Tibial nerve (tissue), 4 donors: ENCODE measurements at places on chromosomes 13 and 19. TPM values are rescaled to one million over a fixed set of nuclear protein-coding genes. Genes with fewer than 3 reads are reported as not detected.

- DNase-seq, result no peak
These were observed 67.7 kb upstream of the SERP2 start for GRCh38 chr13:44305917-44306370.

GRCh38 chr13:97026531-97027161, 32.4 kb upstream of the OXGR1 start:
- no peak for DNase-seq

GRCh38 chr13:24006520-24007248, 109.4 kb upstream of the C1QTNF9B start:
- DNase-seq, result no peak

- DNase-seq, result no peak
These were observed 33.0 kb upstream of the ZNF808 start for GRCh38 chr19:52494518-52494917.

GRCh38 chr19:47511681-47512080, 3.2 kb downstream of the NAPA start:
- DNase-seq, result no peak

- DNase-seq, result no peak
These were observed 11.4 kb downstream of the CHAMP1 start for GRCh38 chr13:114325729-114326128.

GRCh38 chr13:112968380-112968909, 569 bp upstream of the MCF2L start:
- DNase-seq, result no peak

DNA sequence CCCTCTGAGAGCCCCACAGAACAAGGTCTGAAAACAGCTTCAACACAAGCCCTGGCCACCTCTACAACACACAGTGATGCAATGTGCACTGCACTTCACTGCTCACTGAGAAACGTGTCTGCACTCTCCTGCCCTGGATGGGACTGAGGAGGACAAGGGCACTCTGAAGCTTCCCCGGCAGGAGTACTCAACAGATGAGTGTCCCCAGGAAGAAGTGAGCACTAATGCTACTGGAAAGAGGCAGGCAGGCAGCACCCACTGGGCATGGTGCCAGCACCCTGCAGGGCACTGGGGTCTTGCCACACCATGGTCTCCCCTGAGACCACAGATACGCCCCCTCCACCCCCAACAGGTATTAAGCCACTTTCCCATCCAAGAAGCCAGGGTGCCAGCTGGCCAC, 17.7 kb upstream of the SLC35E1 start:
- no peak for DNase-seq

- DNase-seq, result no peak
These were observed 642.1 kb upstream of the ARGLU1 start for GRCh38 chr13:107209824-107210722.

DNA sequence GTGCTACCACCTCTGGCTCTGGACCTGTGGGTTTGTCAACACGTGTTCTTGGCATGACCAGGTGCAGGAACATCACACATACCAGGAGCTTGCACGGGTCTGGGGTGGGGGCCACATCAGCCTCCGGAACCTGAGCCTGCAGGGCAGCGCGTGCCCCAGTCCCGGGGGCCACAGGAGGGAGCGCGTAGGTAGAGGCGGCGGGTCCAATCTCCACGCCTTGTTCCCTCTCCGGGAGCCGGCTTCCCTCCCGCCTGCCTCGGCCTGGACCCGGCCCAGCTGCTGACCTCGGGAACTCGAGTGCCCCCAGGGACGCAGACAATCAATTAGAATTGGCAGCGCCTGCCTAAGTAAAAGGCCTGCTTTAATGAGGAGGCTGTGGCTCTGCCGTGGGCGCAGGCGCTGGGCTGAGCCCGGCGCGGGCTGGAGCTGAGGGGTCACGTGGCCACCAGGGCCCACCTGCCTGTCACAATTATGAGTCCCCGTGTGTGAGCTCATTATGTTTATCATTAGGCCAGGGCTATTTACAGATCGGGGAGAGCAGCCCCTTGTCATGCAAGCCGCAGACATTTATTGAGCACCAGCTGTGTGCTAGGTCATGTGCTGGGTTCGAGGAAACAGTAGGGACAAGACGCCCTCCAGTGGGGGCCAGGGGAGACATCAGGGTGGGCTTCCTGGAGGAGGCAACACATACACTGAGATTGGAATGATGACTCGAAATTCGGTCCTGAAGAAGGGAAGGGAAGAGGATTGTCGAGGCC, 32.2 kb upstream of the TNFAIP8L1 start:
- DNase-seq, result no peak

DNA sequence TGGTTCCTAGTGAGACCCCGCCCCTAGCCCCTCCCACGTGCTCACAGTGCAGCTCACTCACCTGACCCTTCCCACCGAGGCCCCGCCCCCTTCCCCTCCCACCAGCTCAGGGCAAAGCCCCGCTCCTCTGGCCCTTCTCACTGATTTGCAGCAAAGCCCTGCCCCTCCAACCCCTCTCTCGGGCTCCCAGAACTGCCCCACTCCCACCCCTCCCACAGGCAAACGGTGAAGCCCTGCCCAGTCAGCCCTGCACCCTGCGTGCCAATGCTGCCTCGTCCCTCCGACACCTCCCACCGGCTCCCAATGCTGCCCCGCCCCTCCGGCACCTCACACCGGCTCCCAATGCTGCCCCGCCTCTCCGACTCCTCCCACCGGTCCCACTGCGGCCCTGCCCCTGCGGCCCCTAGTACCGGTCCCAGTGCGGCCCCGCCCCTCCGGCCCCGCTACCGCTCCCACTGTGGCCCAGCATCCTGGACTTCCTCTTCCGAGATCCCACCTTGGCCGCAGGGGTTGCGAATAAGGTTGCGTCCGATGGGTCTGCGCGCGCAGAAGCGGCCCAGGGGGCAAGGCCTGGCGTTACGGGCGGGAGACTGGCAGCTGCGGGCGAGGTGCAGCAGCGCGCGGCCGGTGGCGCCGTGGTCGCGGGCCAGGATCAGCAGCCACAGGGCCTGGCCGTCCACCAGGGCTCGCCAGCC, 834 bp downstream of the FBXO27 start:
- DNase-seq, result peak; percentile 56

DNA sequence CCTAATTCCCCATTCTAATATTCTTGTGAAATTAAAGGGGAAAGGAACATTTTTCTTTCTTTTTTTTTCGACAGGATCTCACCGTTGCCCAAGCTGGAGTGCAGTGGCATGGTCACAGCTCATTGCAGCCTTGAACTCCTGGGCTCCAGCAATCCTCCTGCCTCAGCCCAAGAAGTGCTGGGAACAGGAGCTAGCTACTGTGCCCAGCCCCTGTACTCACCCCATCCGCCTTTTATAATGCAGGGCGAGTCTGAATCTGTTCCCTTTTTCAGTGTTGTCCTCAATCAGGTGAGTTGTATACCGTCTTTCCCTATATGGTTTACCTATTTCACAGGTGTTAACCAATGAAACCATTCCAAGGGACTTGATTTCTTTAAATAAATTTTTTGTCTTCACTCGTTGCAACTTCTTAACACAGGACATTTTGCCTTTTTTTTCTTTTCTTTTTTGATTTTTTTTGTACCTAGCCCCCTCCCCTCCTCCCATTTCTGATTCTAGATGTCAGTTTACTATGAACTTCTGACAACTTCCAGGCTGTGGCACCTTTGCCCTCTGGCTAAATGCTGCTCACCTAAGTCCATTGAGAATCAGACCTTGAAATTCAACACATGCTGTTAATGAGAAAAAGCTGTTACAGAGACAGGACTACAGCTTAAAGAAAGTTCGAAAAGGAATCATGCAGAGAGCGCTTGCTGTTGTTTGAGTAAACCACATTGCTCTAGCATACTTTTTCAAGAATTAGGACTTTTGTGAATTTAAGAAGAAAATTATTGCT, 562.1 kb upstream of the KLF12 start:
- DNase-seq, result no peak

DNA sequence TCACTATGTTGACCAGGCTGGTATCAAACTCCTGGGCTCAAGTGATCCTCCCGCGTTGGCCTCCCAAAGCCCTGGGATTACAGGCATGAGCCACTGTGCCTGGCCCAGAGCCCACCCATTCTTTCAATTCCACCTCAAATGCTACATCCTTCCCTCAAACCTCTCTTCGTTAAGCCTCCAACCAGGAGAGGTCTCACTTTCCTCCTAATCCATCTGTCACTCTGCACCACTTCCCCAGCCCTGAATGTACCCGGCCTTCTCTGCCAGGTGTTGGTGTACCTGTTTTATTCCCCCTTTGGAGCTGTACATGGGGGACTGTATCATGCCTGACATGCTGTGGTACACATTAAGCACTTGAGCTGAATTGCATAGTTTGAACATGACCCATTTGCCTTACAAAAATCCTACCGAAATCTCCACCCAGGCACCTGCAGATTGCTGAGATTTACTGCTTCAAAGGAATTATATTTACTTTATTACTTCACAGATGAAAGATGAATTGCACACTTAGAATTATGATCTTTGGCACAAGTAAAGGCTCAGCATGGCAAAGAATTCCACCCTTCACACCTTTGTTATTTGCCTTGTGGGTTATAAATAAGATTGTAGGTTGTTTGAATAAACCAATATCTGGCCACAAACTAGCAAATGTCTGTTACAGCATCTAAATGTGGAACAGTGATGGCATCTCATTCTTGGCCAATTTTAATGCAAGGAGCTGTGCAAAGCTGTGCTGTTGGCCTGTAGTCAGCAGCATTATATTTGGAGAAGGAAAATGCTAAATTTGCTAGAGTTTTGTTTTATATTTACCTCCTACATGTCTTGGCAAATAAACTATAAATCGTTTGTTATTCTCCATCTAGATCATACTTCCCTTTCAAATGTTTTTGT, 15.6 kb upstream of the WASF3 start:
- no peak for DNase-seq

- DNase-seq, result no peak
These were observed 10.8 kb upstream of the ZNF799 start for GRCh38 chr19:12411893-12412292.

CHST8 gene
- 4.4 TPM for total RNA-seq

KLK2 gene
- total RNA-seq, result not detected

TEX101 gene
- not detected for total RNA-seq

VSTM1 gene
- total RNA-seq, result not detected

CERS1 gene
- 14.1 TPM for total RNA-seq

SLITRK5 gene
- 5.1 TPM for total RNA-seq
